ENCODE measurements at places on chromosomes 13 and 19. TPM values are rescaled to one million over a fixed set of nuclear protein-coding genes. Genes with fewer than 3 reads are reported as not detected.
A peak's percentile ranks its signal among the peaks of the same experiment; 100 is the strongest.

- no peak for ATAC-seq
Measured at GRCh38 chr13:74931698-74932433, 550.1 kb downstream of the TBC1D4 start.

DNA sequence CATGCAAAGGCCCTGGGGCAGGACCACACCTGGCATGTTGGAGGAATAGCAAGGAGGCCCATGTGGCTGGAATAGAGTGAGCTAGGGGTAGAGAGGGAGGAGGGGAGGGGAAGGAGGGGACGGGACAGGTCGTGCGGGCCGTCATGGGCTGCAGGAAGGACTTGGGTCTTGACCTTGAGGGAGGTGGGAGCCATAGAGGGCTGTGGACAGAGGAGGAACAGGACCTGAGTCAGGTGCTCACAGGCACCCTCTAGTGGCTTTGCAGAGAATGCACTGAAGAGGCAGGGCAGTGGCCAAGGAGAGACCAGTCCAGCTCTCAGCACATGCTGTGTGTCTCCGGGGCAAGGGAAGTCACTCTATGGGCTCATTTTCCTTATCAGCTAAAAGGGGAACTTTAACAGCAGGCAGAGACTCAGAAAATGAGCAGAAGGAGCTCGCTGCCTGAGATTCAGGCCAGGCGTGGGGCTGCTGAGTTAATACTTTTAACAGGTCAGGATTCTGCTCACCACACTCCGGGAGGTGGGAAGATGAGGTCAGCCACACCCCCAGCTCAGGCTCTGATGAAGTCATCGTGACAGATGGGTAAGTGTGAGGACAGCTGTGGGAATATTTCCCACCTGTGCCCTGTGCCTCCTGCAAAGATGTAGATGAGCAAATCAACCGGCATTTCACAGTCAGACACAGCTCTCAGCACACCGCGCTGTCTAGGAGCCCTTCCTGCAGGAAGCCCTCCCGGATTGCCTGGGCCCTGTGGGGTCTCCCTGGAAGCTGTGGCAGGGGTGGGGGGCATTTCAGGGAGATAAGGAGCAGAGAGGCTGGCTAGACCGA lies 6.0 kb upstream of the TNFAIP8L1 start:
- ATAC-seq: peak; percentile 65

GRCh38 chr13:80473695-80474094 lies 132.8 kb upstream of the SPRY2 start:
- ATAC-seq: peak; percentile 85

DNA sequence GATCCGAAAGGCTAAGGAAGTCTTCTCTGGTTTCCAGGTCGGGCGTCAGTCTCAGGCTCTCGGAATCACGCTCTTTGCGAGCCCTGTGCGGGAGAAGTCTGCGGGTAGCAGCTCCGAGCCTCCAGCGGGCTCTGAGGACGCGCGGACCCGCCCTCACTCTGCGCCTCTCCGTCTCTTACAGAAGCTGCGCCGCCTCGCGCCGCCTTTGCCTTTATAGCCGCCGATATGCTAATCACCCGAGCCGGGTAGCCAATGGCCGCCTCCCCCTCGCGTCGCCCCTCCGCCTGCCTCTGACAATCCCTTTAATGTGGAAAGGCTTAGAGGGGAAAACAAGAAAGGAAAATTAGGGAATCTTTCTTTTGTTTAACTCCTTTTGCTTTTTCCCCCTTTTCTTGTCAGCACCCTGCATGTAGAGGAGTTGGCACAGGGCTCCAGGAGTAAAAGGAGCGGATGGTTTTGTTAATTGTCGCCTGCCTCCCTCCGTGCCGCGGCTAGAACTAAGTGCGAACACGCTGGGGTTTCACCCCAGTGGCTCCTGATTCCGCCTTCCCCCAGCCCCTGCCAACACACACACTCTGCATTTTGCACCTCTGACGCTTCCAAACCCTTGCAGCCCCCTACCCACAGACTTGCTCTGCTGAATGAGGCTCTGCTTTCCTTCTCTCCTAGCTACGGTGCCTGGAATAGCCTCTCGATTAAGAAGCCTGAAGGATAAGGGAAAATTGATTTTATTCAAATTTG lies at the start of gene PCDH8:
TSS of gene PCDH8 (minus strand) at position 186 of the 741 bp plus-strand sequence. CDS start 204 bp downstream, outside the sequence.
- ATAC-seq: no peak

DNA sequence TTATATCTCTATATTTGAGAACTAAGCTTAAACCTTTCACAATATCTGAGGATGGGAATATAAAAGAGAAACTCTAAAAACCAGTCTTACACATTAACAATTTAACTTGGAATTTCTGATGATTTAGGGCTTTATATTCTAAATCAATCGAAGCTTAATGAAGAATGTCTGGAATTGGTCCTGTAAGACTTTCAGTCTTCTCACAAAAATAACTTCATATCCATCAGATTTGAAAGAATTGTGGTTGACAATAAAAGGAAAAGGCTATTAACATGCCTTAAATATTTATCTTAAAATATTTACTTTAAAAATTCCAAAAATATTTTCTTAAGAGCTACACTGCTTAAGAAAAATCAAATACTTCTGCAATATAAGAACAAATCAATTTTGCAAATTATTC lies 27.3 kb downstream of the MYCBP2 start:
- ATAC-seq: no peak

GRCh38 chr13:61192826-61193225 lies 222.8 kb downstream of the PCDH20 start:
- ATAC-seq: no peak

The MIR17HG gene
- 3.5 TPM for total RNA-seq

GRCh38 chr19:19482809-19483596 lies 32.3 kb downstream of the TSSK6 start:
- no peak for ATAC-seq

GRCh38 chr19:10699650-10700335 lies 1.4 kb upstream of the QTRT1 start:
- peak; percentile 23 for ATAC-seq

GRCh38 chr19:51375504-51376221 lies 3.2 kb upstream of the NKG7 start:
- ATAC-seq: no peak

DNA sequence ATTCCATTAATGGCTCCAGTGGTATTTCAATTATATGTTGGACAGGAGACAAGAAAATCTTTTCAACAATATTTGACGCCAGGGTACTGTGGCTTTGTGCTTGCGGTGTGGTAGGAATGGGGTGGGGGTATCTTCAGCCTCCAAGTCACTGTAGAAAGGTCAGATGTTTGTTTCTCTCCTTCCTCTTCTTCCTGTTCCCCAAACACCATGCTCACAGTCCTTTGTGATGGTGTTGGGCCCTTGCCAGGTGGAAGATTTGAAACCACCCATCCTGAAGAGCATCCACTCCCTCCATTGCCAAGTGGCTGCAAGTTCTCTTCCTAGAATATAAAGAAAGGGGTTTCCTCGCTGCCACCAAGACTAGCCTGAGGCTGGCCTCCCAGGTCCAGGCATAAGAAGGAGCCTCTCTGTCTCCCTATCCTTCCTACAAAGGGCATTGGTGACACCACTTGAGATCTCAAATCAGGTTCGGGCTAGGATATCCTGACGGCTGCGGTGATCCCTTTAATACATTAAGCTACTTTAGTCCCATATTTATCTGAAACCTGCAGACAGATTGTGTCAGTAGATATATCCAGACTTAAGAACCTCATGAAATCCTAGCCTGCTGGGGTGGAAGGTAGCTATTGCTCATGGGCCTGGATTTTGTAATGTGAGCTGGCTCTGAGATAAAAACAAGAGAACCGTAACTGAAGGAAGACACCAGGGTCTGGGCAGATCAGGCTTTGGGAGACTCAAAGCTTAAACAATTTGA lies 64.3 kb upstream of the SIAH3 start:
- ATAC-seq: no peak

The GNG14 gene
- total RNA-seq: not detected

The BST2 gene
- 2.8 TPM for total RNA-seq

DNA sequence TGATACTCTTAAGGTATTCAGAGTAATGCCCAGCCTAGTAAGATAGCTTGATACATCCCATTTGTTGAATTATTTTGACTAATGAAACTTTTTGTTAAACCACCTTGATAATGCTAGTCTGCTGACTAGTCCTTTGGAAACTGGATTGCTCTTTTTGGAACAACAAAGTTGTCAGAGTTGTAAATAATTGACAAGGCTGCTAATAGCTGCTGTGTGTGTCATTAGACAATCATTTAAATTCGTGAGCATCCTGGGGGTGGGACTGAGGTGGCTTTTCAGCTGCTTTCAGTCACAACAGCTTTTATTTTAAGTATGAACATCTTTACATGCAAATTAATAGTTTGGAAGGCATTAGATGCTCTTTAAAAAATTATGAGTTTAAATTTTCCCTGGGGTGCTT lies 153.5 kb downstream of the HS6ST3 start:
- ATAC-seq: no peak

GRCh38 chr13:42028113-42028799 lies 20.2 kb upstream of the DGKH start:
- peak; percentile 22 for ATAC-seq

- peak; percentile 72 for ATAC-seq
Measured at GRCh38 chr13:20118268-20119140, 42.3 kb downstream of the GJA3 start.

DNA sequence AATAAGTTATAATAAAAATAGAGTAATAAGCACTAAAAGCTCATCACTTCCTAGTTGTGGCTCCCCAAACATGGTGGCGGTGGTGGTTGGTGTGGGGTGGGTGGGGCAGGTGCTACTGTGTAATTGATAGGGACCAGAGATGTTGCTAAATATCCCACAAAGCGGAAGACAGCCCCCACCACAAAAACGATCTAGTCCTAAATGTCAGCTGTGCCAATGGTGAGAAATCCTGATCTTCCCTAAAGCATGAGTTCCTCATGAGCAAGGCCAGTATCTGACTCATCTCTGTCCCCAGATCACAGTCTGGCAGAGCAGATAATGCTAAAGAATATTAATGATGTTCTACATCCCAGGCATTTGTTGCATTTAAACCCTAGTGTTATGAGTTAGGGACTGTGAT lies 1.9 kb upstream of the EDDM13 start:
- no peak for ATAC-seq

DNA sequence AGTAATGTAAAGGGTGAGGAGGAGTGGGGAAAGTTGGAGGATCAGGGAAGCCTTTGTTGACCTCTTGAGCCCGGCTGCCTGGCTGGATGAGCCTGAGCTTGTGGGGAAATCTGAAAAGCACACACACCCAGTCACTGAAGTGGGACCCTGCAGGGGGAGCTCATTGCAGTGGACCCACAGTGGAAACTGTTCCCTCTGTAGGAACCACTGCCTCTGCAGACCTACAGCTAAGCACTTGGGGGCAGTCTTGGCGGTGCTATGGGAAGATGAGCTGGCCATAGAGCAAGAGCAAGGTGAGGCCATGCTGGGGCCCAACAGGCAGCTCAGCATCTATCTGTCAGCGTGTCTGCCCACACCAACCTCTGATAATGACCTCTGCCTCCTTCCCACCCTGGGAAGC lies 294.8 kb downstream of the TSHZ3 start:
- ATAC-seq: peak; percentile 57

DNA sequence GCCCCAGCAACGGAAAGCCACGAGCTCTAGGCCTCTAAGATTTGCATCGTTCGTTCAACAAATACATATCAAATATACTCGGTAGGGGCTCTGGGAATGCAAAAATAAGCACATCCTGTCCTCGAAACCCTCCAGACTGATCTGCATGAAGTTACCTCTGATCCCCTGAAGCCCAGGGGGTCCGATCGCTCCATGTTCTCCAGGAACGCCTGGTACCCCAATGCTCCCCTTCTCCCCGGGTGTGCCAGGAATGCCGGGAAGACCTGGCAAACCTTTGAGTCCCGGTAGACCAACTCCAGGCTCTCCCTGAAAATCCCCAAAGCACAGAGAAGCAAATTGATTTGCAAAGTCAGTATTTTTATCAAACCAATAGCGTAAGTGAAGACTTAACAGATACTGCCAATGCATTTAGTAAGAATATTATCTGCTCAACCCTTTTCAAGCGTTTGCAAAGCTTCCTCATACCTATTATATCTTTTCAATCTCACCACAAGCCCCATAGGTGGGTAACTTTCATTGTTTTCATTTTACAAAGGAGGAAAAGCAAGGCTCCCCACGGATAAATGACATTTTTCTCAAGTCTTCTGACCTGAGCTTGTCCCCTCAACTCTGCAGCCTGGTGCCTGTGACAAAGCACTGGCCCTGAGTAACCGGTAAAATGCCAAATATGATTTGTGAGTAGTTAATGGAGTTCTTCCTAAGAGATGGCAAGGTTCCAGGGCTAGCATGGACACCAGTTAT lies 127.7 kb downstream of the COL4A1 start:
- ATAC-seq: no peak

GRCh38 chr13:113846636-113847318 lies 17.1 kb downstream of the GAS6 start:
- no peak for ATAC-seq

- ATAC-seq: no peak
Measured at GRCh38 chr19:17357724-17358123, 19.4 kb downstream of the PLVAP start.

DNA sequence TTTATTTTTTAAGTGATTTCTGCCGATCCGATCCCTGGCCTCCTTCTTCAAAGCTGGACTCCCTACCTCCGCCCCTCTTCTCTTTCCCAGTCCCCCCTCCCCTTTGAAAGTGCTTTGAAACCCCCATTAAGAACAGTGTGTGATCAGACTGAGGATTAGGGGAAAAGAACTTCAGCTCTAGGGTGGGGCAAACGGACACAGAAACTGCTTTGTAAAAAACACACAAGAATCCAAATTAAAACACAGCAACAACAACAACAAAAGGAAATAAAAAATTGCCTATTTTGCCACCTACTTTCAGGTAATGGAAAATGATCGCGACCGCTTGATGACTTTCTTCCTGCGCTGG lies 1.4 kb downstream of the SPRY2 start:
- ATAC-seq: no peak

DNA sequence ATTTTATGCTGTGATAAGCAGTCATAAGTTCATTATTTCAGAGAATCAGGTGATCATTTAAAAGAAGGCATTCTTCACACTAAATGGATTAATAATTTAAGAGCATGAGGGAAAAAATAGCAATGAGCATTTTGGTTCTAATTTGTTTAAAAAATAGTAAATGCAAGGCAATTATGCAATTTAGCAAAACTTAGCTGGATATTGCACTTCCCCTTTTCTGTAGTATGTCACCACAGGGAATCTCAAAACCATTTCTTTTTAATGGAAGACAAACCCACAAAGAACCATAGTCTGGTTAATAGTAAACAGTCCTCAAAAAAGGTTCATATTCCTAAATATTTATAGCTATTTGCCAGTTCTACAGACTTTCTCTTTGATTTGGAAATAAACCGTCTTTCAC lies 30.2 kb downstream of the COG6 start:
- no peak for ATAC-seq

The TMEM190 gene
- total RNA-seq: not detected

DNA sequence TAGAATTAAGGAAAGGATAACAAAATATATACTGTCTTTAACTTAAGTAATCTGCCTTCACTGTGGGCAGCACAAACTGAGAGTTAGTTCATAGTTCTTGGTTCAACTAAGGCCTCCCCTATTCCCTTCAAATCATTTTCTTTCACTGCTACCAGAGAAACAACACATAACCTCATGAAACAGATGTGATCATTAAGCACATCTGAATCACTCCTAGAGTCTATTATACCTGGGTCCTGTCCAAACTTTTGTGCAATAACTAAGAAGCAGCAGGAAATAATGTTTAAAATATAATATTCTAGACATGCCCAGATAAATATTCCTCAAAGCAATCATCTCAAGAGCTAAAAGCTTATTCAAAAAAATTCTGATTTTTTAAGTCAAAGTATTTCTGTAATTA lies 62.9 kb downstream of the ZC3H13 start:
- ATAC-seq: no peak

The JSRP1 gene
- total RNA-seq: not detected

- peak; percentile 57 for ATAC-seq
Measured at GRCh38 chr13:39364947-39365468, 238.0 kb downstream of the LHFPL6 start.

GRCh38 chr13:47858042-47859025 lies 142.7 kb downstream of the SUCLA2 start:
- no peak for ATAC-seq

All from esophagus mucosa (tissue), 1 donor.